H1 (cell line): ENCODE measurements at places on chromosomes 3 and 15.

DNA sequence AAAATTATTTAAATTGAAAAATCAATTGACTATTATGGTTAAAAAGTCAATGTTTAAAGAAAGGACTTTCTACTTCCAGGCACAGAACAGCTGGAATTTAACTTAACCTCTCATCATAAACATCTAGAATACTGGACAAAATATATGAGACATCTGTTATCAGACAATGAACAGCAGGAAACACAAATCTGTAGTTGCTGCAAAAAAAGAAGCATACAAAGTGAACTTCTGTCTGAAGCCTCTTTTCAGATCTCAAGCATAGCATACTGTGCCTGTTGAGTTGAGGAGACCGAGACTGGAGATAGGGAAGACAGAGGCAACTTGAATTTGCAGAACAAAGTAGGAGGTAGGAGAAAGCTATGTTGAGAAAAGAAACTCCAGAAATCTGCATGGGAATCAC is 140.0 kb upstream of the CBLB start:
- no peak for DNase-seq

DNA sequence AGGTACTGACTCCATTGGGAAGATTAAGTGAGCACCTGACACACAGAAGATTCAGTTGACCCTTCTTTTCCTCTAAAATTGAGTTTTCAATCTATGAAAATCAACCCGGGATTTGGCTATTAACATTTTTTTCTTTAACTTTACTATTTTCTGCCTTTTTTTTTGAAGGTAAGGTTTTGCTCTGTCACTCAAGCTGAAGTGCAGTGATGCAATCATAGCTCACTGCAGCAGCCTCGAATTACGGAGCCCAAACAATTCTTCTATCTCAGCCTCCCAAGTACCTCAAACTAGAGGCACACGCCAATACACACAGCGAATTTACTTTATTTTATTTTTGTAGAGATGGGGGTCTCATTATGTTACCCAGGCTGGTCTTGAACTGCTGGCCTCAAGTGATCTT is 1029.5 kb downstream of the MCTP2 start:
- no peak for DNase-seq

GRCh38 chr3:193593668-193594030 is 641 bp downstream of the OPA1 start:
- DNase-seq: no peak

DNA sequence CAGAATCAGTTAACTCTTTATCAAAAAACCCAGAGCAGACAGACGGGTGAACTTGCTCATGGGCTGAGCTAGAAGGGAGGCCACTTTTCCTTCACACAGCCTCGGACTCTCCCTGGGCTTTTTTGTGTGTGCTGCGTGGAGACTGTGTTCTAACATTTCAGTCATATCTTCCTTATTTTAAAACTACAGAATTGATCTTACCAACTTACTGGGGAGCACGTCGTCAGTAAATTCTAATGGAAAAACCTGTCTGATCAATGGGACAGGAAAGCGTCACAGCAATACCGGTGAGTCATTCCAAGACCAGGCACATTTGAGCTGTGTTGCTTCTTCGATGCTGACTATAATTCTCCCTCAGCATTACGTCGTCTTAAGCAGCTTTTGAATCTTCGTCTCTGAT is 145.1 kb downstream of the LPP start:
- no peak for DNase-seq

DNA sequence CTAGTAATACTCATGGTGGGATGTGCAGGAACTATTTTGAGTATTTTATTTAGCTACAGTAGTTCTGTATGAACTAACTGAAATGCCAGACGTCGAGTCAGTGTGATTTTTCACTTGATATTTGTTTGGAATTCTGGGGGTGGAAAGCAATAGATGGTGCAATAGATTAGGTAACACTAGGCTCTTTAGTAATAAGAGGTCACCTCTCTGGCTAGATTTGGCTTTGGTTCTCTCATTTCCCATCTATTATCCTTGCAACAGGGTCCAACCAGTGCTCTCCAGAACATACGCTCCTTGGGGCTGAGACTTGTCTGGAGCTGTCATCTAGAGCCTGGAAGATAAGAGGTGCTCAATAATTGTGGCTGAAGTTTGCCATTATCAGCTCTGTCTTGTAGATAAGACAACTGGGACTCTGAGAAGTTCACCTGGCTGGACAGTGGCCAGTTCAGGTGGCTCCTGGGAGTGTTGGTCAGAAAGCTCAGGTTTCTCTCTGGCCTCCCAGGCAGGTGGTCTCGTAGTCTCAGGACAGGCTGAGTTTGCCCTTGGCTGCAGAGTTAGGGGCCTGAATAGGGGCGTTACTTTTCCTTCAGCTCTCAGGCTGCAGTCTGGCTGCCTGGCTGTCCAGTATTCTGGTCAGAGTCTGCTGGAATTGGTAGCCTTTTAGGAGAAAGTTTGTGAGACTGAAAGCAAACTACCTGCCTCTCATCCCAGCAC is 277.5 kb upstream of the RGMA start:
- no peak for DNase-seq

DNA sequence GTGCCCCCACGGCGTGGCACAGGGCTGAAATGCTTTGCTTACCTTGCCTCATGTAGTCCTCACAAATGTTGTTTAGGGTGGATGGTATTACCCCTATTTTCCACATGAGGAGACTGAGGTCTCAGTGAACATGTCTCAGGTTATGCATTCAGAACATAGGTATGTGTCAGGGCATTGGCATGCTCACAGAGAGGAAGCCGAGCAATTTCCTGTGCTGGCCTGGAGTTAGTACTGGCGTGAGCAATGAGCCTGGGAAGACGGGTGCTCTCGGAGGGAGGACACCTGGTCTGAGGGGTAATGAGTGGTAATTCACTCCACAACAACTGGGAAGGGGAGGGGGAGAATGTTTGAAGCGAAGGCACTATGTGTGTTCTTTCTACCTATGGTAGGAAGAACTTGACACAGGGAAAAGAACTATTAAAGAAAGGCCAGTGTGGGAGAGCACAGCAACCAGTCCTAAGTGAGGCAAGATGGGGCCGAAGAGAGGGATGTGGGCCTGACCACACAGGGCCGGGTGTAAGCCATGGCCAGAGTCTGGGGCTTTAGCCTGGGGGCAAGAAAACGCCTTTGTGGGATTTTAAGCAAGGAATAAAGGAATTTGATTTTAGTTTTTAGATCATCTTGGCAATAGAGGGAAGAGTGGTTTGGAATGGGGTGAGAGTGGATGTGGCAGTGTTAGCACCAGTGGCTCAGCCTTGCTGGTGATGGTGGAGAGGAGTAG is 4.9 kb upstream of the FAM131A start:
- no peak for DNase-seq

DNA sequence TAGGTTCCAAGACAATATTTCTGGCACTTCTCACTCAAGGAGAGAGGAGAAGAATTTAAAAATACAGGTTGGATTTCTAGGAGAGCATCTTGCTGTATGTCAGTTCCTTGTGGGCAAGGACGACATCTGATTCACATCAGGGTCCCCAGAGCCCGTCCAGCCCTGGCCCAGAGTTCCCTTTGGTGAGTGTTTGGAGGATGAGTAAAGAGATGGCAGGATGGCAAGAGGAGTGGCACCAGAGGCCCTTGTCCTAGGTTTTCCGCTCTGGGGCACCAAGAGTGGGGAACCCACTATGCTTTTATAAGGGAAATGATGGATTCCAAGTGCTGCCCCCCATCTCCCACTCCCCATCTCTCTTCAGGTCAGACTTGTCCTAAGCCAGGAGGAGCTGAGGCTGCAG is 181.8 kb downstream of the TBC1D2B start:
- DNase-seq: no peak

DNA sequence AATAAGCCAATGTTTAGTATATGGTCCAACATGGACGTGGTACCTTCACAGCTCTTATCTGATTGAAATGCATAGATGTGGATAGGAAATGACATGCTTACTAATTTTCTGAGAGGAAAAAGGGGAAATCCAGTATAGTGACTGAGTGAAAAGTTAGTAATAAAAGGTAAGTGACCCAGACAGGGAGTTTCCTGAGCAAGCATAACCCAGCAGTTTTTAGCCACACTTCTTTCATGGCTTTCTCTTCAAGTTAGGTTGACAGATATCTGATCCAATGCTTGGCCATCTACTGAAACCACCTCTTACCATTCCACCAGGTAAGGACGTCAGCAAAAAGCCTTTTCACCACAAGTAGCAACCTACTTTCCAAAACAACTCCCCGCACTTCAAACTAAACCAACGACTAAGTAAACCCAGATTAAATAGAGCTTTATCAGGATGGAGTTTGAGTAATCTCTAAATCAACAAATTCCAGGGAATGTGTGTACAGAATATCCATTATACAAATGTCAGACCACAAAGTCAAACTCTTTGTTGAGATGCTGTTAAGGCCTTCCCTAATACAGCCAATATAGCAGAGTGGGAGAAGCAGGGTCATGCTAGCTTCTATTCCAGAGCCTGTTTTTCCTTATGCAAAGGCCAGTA is 329.7 kb downstream of the RORA start:
- no peak for DNase-seq

DNA sequence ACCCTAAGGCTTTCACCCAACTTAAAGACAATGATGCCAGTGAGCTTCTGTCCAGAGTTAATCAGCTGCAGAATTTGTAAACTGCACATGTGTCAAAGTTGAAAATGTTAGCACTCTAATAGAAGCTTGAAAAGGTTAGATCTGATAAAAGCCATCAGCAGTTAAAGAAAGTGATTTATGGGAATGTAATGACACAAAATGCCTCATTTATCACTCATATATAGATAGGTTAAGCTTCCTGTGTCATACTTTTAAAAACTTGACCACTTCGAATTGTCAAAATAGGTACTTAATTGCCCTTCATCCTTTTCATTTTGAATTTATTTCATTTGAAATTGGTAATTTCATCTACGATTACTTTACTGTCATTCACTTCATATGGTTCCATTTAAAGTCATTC is 151.6 kb downstream of the CDIN1 start:
- no peak for DNase-seq

GRCh38 chr3:190318666-190319065 is 3.6 kb downstream of the CLDN1 start:
- DNase-seq: no peak

GRCh38 chr15:91263632-91264531 is 163.8 kb downstream of the SV2B start:
- DNase-seq: no peak

DNA sequence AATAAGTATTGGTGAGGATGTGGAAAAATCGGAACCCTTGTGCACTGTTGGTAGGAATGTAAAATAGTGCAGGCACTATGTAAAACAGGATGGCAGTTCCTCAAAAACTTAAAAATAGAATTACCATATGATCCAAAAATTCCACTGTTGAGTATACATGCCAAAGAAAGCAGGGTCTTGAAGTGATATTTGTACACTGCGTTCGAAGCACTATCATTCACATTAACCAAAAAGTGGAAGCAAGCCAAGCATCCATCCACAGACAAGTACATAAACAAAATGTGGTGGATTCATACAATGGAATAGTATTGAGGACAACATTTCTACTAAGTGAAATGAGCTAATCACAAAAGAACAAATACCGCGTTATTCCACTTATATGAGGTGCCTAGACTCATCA is 200.7 kb downstream of the TJP1 start:
- DNase-seq: no peak

DNA sequence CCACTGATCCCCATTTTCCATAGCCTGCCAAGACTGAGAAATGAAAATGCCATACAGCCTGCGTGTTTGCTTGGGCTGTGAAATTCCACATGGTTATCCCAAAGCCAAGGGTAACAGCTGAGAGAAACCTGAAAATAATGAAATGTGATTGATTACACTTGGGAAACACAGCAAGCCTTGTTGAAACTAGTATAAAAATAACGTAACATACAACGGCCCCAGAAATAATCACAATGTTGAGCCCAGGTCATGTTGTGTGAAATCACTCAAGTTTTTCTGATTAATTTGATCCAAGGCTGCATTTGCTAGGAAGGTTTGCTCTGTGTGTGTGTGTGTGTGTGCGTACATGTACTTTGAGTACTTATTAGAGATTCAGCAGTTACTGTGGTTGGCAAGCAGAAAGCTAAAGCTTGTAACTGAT is 269.0 kb downstream of the OXSM start:
- no peak for DNase-seq

DNA sequence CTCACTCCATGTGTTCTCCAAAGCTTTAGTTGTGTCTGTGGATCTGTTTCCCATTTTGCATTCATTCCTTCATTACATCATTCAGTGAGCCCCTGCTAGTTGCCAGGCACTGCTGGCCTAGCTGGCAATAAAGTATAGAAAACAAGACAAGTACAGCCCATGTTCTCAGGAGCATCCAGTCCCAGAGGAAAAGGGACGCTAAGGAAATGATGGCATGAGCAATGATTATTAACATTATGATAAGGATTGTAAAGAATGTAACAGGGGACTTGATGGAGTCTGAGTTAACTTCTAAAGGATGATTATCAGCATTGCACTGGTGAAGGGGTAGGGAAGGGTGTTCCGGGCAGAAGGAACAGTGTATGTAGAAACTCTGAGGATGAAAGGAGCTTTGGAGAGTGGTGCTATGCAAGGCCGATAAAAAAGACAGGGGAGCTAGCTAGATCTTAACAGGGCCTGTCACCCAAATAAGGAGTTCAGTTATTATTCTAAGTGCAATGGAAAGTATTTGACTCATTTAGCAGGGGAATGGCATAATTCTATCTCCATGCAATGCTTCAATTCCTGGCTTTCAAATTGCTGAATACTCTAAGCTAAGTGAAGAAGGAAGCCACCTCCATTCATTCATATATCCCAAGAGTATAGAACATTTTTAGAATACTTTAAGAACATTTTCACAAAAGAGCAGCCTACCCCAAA is 258.2 kb upstream of the STT3B start:
- DNase-seq: no peak

- DNase-seq: no peak
These were observed 197.8 kb downstream of the TBC1D5 start for GRCh38 chr3:17544632-17545031.

DNA sequence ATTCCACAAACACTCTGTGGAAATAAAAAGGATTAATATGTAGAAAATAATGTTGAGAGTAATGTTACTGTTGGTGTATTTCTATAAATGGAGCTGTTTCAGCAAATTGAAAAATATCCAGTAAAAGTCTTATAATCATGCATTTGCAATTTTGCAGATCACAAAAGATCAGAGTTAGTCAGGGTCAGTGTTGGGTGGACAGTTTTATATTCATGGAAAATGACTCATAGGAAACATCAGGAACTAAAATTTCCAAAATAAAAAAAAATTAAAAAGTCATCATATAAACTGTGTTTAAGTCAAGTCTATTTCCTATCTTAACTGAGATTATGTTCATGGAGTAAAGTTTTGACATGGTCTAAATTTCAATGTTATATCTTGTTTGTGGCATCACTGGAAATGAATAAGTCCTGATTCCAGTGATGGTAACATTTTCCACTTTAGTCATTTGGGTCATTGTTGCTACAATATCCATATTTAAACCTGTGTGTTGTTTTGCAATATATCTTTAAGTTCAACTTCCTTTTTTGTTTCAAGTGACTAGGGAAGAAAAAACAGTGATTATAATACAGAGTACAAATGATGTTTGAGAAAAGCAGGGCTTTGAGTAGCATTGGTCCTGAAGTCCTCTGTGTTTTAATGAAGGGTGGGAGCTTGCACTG is 37.8 kb downstream of the MITF start:
- no peak for DNase-seq

- no peak for DNase-seq
These were observed 17.6 kb upstream of the PAQR9 start for GRCh38 chr3:142981108-142981507.
